Fibroblast of skin of right biceps (primary cell): ENCODE measurements at places on chromosomes 4 and X.

DNA sequence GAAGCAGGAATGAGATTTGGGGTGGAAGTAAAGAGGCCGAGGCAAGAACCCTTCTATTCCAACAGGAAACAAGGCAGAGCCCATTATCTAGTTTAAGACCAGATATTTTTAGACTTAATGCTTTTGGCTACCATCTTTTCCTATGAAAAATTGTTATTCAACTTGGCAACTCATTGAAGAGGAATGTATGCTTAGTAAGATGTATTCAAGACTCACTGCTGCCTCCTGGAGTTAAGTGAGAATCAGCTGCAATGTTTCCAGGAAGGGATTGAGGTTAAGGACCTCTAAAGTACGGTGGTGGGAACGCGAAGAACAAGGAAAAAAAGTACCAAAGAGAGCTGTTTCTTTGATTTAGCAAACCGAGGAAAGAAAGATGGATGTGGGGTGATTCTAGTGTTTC lies 89.1 kb downstream of the RAPGEF2 start:
- DNase-seq: peak; percentile 79

- no peak for DNase-seq
Observed at GRCh38 chrX:38988301-38988700, 187.0 kb downstream of the MID1IP1 start.

DNA sequence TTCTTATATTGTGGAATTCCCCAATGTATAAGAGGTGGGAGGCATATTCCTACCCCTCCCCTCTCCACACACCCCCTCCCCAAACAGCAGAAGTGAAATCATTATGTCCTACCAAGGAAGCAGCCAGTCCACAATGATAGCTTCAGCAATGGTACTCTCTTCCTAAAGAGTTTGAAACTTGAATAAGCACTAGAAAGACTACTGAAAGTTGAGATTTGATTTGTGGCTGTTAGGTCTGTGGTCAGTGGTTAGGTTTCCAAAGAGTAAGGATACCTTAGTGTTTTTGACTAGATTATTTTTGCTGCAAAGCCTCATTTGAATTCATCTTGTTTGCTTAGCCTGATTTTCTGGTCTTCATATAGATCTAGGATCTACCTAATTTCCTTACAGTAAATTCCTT lies 242.2 kb downstream of the DKK2 start:
- DNase-seq: no peak

GRCh38 chrX:121864561-121864960 lies 817.2 kb downstream of the GLUD2 start:
- DNase-seq: peak; percentile 34

DNA sequence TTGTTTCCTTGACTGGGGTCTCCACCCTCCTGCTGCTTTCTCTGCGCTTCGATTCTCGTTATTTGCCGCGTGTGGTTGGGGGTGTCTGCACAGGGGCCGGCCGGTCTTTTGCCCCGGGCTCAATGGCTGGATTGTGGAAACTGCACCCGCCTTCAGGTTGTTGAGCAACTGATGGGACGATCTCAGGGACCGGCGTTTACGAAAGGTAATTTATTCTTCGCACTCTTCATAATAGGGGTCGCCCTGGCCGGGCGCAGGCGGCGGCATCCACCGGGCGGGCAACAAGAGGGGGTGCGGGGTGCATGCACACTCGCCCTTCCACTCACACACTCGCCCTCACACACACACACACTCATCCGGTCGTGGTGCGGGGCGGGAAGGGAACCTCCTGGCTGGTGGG lies 1.4 kb downstream of the ADGRL3 start:
- no peak for DNase-seq

DNA sequence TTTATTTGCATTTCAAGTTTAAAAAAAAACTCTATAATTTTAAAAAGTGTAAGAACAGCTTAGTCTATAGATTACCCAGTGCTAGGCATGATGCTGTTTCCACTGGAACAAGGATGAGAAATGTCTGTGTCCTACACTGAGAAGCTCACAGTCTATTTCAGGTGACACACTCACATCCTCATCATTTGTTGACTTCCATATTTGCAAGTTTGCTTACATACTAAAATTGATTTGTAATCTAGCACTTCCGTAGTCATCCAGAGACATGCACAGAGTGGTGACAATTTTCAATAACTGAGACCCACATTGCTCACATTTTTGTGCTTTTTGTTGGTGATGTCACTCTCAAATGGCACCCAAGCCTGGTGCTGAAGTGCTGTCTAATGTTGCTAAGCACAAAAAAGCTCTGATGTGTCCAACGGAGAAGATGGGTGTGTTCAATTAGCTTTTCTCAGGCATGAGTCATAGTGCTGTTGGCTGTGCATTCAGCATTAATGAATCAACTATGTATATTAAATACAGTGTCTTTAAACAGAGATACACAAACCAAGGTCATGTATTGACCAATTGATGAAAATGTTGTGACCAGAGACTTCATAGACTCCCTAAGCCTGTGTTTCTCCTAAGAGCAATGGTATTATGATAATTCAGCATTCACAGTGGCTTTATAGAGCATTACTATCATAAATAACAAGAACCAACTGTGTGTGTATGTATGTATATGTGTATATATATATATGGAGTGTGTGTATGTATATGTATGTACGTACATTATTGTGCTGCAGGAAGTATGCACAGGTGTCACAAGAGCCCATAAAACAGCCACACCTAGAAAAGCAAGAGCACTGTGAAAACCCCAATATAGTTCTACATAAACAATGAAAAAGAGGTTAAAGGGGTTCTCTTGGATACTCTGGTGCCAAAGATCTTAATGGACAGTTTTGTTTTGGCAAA lies 31.2 kb upstream of the VCX3B start:
- peak; percentile 1 for DNase-seq

GRCh38 chr4:39544580-39545315 lies 17.5 kb upstream of the UGDH start:
- DNase-seq: peak; percentile 37

DNA sequence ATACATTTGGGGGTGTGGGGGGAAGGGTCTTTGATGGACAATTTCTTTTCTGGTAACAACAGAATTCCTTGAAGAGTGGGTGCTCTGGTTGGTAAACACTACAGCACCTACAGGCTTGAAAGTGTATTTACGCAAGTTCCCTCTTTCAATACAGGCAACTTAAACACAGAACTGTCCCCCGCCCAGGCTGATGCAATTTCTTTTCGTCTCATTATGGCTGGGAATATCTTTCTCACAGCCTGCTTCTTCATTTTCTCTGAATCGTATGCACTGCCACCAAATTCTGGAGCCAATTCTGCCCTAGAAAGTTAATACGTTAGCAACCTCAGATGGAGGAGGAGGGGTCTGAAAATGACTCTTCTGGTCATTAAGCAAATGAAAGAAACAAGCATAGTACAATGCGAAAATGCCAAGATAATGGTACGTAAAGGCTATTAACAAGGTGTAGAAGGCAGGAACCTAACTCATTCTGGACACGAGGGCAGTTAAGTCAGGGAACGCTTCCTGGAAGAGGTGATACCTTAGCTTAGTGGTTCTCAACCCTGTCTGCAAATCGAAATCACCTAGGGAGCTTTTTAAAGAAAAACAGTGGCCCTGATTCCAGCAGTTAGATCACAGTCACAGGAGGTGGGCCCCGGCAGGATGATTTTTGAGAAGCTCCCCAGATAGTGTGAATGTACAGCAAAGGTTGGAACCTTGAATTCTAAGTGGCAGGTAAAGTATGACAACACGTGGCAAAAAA lies 1.0 kb downstream of the AGA start:
- DNase-seq: peak; percentile 68

DNA sequence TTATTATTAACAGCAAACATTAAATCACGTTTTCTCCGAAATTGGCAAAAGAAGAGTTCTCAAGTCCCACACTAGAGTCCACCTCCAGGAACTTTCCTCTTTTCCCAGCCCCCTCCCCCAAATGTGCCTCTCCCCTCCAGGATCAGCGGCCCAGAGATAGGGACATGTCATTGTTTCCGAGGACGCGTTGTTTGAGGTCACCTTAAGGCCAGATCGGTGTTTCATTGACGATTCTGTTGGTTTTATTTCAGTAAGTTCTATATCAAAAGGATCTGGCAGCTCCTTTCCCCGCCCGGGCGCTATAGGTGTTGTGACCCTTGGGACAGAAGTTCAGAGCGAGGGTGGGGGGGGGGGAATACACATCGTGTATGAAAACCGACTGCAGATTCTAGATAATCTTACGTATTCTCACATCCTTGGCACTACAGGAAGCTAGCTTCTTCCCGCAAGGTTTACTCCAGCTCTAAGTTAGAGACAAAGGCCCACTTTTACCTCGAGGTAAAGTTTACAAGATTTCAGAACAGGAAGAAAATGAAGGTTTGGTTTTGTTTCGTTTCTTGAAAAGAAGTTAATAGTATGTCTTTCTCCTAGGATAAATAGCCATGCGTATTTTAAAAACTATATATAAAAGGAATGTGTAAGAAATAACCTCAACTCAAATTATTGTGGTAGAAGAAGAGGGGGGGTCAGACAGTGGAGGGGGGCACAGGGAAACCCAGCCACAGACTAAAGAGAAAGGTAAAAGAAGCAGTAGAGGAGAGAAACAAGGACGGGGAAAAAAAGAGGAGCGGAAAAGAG lies 739 bp upstream of the MSX1 start:
- DNase-seq: no peak

GRCh38 chr4:94127707-94128328 lies 79.8 kb upstream of the SMARCAD1 start:
- DNase-seq: peak; percentile 26

- DNase-seq: peak; percentile 59
Observed at GRCh38 chrX:115459883-115460880, 100.8 kb upstream of the PLS3 start.

- no peak for DNase-seq
Observed at GRCh38 chr4:19838858-19839257, 412.8 kb upstream of the SLIT2 start.

DNA sequence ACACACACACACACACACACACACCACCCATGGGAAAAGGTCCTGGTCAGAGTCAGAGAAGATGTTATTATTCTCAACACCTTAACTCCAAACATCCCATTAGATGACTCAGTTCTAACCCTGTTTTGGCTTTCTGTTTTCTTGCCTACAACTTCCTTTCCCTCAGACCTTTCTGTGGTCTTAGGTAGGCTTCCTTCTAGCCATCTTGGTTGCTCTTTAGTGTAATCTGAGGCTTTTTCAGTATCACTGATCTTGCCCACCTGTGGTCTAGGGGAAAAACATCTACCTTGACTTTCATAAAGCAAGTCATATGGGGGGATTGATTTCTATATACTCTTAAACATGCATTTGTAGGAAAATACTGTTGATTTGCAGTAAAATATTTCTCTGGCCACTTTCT lies 56.9 kb downstream of the ATG4A start:
- DNase-seq: no peak

- DNase-seq: peak; percentile 48
Observed at GRCh38 chr4:121278811-121279368, 101.9 kb downstream of the QRFPR start.

GRCh38 chr4:25487155-25487554 lies 110.1 kb downstream of the ANAPC4 start:
- DNase-seq: no peak
